ENCODE measurements at places on chromosomes 1 and 21. TPM values are rescaled to one million over a fixed set of nuclear protein-coding genes. Genes with fewer than 3 reads are reported as not detected.

- no peak for DNase-seq
Measured at GRCh38 chr1:216945538-216946080, 222.4 kb upstream of the ESRRG start.

Gene C8B
- total RNA-seq: not detected

Gene ZNF697
- total RNA-seq: 16.6 TPM

Gene SLC45A1
- 0.06 TPM for total RNA-seq

All from Daoy (cell line).